ENCODE measurements at places on chromosomes 5 and 9.

- no peak for DNase-seq
Observed at GRCh38 chr9:37446401-37446800, 18.8 kb downstream of the ZBTB5 start.

DNA sequence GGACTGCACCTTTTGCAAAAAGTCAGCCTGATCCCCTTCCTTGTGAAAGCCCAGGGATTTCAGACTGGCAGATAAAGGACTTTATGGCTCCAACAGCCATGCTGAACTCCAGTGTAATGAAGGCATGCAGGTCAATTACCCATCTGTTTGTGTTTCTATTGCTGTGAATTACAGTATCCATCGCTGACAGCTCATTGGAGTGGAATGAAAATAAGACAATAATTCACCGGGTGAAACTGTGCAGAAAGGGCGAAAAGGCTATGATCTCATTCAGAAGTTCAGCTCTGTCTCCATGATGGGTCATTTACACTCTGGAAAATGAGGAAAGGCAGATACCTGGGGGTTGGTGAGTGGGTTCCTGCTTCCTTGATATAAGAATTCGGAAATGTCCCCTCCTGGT lies 148.0 kb downstream of the BRINP1 start:
- no peak for DNase-seq

DNA sequence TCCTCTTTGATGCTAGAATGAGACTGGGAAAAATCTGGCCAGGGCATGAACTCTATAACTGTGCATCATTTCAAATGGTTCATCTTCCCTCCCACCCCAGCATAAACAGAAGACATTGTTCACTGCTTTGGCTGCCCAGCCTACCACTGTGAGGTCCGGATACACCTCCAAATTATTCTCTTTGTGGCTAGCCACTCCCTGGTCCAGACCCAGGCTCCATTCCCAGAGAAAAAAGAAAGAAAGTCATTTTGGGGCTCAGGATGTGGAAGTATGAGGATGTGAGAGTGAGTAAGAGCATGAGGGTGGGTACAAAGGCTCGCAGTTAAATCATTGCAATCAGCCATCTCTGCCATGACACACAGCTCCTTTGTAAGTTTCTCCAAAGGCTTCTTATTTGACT lies 559.2 kb downstream of the PSAT1 start:
- DNase-seq, result no peak

GRCh38 chr5:91119217-91119616 lies 263.9 kb downstream of the ARRDC3 start:
- DNase-seq, result no peak

DNA sequence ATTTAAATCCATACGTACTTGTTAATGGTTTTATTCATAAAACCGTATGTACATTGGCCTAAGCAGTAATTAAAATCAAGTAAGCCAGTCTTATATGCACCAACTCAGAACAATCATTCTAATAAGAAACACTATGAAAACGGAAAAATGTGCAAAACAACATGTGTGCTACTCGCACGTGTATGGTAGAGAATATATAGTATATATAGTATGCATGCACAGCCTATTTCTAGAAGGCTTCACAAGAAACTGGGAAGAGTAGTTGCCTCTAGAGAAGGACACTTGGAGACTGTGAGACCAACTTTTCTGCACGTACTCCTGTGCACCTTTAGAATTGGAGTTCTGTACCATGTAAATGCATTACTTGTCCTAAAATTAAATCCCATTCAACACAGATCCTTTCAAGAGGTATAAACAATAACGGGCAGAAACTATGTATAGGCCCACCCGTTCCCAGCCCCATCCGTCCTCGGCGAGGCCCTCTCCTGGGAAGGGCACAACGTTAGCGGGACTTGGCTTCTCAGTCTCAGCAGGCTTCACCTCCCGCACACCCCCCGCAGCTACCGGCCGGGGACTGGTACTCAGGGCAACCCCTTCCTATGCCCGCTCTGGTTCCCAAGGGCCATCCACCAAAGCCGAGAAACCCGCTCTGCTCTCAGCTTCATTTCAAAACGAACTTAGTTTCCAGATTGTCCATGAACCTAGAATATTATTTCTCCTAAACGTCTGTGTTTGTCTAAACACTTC lies 2.0 kb downstream of the CDC14B start:
- no peak for DNase-seq

GRCh38 chr5:170426149-170426767 lies 37.1 kb upstream of the KCNMB1 start:
- no peak for DNase-seq

GRCh38 chr5:90338712-90339372 lies 70.7 kb downstream of the CETN3 start:
- DNase-seq, result no peak

- no peak for DNase-seq
Observed at GRCh38 chr9:120865176-120865575, 11.8 kb downstream of the PHF19 start.

GRCh38 chr9:91207729-91208418 lies 153.8 kb downstream of the AUH start:
- peak; percentile 40 for DNase-seq

DNA sequence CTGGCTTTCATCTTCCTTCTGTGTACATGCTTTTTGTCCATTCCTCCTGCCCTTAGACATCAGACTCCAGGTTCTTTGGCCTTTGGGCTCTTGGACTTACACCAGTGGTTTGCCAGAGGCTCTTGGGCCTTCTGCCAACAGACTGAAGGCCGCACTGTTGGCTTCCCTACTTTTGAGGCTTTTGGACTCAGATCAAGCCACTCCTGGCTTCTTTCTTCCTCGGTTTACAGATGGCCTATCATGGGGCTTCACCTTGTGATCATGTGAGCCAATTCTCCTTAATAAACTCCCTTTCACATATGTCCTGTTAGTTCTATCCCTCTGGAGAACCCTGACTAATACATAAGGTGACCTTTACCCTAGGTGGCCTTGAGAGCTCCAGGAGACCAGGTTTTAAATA lies 189.1 kb upstream of the CCNG1 start:
- no peak for DNase-seq

DNA sequence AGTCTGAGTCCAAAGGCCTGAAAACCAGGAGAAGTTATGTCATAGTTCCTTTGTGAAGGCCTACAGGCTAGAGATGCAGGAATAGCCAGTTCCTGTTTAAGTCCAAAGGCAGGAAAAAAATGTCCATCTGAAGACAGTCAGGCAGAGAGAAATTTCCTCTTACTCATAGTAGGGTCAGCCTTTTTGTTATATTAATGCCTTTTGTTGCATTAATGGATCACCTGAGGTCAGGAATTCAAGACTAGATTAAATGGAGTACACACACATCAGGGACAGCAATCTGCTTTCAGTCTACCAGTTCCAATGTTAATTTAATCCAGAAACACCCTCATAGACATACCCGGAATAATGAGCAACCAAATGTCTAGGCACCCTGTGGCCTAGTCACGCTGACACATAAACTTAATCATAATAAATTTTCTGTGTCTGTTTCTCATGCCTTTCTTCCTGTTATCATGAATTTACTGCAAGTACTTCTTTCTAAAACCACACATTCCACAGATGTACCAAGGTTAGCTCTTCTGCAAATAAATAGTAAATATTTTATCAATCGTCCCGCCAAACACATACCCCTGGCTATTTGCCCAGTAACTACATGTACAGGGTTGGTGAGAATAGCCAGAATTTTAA lies 703.9 kb downstream of the EFNA5 start:
- no peak for DNase-seq
